ENCODE measurements at places on chromosomes 12 and 14.

GRCh38 chr12:16385782-16386646 lies 38.6 kb downstream of the MGST1 start:
- peak; percentile 75 for DNase-seq

DNA sequence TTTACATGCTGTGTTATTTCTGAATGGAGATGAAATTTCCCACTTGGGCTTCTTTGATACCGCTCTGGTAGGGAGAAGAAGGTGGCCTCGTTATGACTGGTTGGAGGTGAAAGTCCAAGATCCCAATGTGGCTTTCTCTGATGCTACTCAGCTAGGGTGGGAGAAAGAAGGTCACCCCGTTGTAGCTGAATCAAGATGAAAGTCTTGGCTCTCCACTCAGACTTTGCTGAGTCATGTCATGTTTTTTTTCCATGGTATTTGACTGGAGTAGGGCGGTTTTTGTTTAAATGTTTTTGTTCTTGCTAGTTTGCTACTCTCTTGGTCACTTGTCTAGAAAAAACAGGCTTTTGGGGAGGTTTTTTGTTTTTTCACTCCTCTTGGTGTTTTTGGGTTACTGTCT lies 2.4 kb upstream of the PDE6H start:
- no peak for DNase-seq

DNA sequence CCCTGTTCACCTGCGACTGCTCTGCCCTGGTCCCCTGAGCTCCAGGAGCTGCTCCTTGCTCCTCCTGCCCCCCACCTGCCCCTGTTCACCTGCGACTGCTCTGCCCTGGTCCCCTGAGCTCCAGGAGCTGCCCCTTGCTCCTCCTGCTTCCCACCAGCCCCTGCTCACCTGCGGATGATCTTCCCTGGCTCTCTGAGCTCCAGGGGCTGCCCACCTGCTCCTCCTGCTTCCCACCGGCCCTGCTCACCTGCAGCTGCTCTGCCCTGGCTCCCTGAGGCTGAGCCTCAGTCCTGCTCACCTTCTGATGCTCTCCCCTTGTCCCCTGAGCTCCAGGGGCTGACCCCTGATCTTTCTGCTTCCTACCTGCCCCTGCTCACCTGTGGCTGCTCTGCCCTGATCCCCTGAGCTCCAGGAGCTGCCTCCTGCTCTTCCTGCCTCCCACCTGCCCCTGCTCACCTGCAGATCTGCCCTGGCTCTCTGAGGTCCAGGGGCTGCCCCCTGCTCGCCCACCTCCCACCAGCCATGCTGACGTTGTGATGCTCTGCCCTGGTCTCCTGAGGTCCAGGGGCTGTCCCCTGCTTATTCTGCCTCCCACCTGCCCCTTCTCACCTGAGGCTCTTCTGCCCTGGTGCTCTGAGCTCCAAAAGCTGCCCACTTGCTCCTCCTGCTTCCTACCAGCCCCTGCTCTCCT lies 219.2 kb downstream of the TMEM121 start:
- no peak for DNase-seq

- no peak for DNase-seq
Observed at GRCh38 chr14:90577661-90578282, 180.9 kb downstream of the CALM1 start.

- no peak for DNase-seq
Observed at GRCh38 chr12:83261998-83262397, 575.3 kb downstream of the TMTC2 start.

DNA sequence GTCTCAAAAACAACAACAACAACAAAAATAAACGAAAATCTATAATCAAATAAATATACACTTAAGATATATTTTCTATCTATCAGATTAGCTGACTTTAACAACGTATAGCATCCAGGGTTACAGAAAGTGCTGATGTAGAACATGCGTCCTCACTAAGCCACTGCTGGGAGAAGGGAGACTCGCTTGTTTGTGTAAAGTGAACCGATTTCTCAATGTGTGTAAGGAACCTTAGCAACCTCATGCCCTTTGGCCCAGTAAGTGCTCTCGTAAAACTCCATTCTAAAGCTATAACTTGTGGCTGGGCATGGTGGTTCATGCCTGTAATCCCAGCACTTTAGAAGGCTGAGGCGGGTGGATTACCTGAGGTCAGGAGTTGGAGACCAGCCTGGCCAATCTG lies 23.8 kb downstream of the NFKBIA start:
- DNase-seq: peak; percentile 48

GRCh38 chr12:98736352-98737321 lies 91.5 kb downstream of the APAF1 start:
- peak; percentile 71 for DNase-seq

DNA sequence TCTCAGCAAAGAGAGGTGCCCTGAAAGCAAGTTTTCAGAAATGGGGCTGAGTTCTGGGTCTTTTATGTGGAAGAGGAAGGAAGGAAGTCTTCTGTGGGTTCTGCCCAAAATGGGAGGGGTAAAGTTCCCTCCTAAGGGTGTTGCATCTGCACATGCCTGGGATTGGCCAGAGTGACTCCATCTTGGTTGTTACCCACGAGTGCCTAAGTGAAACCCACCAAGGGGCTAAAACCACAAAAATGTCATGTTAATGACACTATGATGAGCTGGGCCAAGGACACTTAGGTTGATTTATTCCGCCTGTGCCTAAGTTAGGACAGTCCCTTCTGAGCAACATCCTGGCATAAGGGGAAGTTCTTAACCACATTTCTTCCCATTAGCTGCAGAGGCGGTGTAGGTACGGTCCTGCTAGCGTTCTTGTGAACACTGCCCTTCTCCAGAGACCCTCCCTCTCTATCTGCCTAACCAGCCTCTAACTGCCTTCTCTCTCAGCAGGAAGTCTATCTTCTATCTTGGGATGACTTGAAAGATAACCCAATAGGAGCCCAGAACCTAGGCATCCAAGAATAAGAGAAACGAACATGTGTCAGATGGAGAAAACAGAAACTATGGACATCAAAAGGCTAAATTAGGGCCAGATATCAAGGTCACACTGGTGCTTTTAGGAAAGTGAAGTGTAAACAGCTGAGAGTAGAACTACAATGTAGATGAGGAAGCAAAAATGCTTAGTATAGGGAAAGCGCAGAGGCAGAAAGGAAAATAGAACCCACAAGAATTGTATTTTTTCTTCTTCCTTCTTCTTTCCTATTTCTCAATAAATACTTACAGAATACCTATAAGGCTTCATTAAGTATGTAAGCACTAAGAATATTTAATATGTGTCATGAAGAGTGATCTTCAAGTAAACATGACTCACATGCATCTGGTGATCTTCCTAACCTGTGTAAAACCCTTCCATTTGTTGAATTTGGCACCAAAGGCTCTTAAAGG lies 104.2 kb upstream of the AMN1 start:
- no peak for DNase-seq

Measured in fibroblast of gingiva (primary cell).